NCI-H526 (cell line): ENCODE measurements at places on chromosomes 12 and 14.

- no peak for DNase-seq
Observed at GRCh38 chr14:94213021-94213420, 38.9 kb downstream of the PPP4R4 start.

GRCh38 chr12:130405332-130405731 lies 67.6 kb downstream of the PIWIL1 start:
- DNase-seq: no peak

DNA sequence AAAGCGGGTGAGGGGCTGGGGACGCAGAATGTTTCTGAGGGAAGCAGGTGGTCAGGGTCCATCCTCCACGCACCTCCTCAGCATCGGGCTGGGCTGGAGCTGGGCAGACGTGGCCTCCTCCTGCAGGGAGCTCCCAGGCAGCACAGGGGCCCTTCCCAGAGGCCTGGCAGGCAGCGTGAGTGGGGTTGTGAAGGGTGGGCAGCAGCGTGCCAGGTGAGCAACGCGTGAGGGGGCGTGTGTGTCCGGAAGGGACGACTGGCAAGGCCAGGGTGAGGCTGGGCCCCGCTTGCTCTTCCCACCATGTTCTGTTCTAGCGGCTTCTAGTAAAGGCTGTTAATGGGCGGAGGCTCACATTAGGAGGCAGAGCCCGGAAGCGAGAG lies 17.1 kb downstream of the ANKRD9 start:
- no peak for DNase-seq

DNA sequence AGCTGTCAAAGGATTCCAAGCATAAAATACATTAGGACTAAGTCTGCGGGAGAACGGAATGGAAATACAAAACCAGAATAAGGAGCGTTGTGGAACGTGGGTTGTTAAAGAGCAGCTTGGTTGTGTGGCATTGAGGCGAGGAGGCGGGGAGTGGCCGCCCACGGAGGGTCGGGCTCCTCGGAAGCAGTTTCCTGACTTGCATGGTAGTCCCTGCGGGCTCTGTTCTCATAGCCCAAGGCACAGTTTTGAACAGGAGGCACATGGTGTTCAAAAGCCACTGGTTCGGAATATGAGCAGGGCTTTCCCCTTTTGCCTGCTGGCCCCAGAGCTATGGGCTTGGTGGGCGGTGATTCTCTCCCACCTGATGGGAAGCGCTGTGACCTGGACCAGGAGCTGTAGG lies 12.2 kb downstream of the DDX51 start:
- no peak for DNase-seq

DNA sequence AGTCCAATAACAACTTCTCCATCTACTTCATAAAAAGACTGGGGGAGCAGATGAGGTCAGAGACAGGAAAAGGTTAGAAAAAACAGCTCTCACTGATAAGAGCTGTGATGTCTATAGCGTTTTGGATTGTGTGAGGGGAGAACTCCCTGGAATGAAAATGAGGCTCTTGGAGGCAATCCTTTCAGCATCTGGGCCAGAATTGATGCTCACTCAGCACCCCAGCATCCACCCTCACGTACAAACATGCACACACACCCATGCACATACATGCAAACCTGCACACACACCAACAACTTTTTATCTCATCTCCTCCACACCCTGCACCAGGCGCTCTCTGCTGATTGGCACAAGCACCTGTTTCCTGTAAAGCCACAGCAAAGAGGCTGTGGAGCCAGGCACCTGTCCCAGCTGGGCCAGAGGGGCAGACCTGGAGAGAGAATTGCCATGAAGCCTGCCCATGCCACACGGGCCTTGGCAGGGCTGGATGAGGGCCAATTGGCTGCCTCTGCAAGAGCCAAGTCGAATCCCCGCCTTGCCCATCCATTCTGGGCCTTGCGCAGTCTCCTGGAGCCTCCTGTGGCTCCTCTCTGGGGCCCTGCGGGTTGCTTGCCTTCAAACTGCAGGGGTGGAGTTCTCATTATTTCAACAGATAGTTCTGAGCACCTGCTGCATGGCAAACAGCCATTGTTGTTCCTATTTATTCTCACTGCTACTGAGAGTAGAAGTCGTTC lies 53.1 kb downstream of the SYNE3 start:
- peak; percentile 52 for DNase-seq

GRCh38 chr12:6465467-6466183 lies 4.9 kb downstream of the VAMP1 start:
- peak; percentile 35 for DNase-seq

- DNase-seq: no peak
Observed at GRCh38 chr14:63435838-63436237, 107.3 kb downstream of the PPP2R5E start.

GRCh38 chr12:15605881-15606590 lies 183.2 kb downstream of the EPS8 start:
- no peak for DNase-seq

- DNase-seq: no peak
Observed at GRCh38 chr14:89900802-89901201, 53.7 kb downstream of the EFCAB11 start.

GRCh38 chr14:21019366-21019765 lies 5.5 kb downstream of the NDRG2 start:
- no peak for DNase-seq

GRCh38 chr14:50667684-50667995 lies 466 bp downstream of the SAV1 start:
- no peak for DNase-seq

DNA sequence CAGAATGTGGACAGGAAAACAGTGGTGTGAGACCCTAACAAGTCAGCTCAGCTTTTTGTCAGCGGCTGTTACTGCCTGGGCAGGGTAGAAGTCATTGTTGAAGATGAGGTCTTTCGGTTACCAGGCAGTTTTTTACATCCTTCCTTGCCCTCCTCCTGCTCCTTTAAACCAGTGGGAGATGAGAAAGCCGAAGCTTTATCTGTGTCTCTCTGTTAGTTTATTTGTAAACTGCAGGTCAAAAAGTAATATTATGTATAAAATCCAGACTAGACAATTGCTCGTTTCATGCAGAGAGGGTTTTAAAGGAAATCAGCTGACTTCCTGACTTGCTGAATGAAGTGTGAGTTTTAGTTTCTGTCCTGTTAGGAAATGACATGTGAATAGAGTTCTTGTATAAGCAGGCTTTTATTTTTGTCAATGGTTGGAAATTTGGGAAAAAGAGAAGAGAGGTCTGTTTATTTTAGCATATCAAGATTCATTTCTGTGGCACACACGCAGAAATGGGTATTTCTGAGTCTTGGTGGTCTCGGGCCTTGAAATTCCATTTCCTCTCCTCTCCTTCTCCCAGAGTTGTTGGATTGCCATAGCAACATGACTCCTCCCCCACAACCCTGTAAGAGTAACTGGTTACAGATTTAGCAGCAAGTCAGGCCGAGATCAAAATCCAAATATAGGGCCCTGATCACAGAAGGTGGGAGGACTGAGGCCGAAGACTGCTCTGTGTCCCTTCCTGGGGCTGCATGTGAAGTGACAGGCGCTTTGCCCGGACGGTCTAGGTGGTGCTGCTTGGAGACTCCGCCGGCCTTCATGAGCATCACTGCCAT lies 60.8 kb downstream of the SAMD4A start:
- no peak for DNase-seq

- no peak for DNase-seq
Observed at GRCh38 chr14:100330388-100330931, 7.3 kb downstream of the SLC25A47 start.

- no peak for DNase-seq
Observed at GRCh38 chr12:40127408-40127807, 21.5 kb upstream of the SLC2A13 start.

DNA sequence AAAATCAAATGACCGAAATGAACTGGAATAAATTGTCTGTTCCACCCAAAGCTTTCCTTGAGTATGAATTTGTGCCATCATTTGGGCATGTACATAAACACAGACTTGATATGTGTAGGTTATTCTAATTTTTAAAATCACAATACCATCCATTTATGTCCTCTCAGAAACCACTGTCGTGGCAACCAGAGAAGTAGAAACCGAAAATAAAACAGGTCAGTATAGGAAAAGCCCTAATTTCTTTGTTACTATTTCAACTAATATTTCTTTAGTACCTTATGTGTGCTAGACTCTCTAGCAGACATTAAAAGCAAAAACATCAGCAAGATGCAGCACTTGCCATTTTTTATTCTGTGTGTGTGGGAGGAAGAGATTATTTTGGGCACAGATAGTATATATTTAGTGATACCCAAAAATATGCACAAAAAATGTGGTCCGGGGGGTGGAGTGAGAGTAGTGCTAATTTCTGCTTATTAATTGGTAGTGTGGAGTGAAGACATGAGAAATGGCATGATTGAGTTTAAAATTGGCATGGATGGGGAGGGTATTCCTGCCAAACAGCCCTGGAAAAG lies 130.8 kb upstream of the CNTN1 start:
- no peak for DNase-seq

- peak; percentile 74 for DNase-seq
Observed at GRCh38 chr12:121958541-121959240, 40.3 kb downstream of the CFAP251 start.

GRCh38 chr12:107322063-107322462 lies 228.7 kb upstream of the CRY1 start:
- DNase-seq: no peak

GRCh38 chr12:19759227-19759626 lies 319.9 kb downstream of the AEBP2 start:
- no peak for DNase-seq

DNA sequence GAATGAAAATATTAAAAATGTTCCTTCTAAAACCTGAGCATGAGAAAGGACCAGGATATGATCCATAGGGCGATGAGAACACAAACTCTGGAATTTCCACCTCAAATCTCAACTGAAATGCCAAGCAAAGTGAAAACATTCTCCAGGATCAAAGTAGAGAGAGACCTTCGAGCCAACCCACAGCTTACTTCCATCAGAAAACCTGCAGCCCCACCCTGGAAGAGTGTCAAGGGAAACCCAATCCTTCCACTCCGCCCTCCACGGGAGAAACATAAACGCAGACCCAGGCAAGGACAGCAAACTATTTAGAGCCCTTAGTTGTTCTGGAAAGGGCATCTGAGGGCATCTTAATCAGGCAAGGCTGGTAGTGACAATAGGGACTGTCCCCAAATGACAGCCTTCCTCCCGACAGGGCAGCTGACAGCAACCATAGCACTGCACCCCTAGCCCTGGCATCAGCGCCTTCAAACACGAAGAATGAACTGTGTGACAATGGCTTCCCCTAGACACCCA lies 21.8 kb downstream of the SLC15A4 start:
- no peak for DNase-seq

DNA sequence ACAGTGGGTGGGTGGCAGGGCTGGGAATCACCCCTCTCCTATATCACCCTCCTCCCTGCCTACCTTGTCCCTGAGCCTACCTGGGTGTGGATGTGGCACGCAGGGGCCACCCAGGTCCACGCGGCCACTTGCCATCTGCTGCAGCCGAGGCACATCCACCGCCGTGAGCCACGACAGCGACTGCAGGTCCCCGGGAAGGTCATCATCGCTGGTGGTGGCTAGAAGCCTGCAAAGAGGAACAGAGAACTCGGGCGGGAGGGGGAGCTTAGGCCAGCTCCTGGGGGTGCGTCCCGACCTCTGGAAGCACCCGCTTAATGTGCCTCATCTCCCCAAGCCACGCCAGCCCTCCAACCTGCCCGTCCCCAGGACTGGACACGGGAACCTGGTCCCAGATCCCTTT lies 19.0 kb downstream of the FOXN4 start:
- no peak for DNase-seq

GRCh38 chr14:75793806-75794205 lies 132.8 kb downstream of the TTLL5 start:
- no peak for DNase-seq

DNA sequence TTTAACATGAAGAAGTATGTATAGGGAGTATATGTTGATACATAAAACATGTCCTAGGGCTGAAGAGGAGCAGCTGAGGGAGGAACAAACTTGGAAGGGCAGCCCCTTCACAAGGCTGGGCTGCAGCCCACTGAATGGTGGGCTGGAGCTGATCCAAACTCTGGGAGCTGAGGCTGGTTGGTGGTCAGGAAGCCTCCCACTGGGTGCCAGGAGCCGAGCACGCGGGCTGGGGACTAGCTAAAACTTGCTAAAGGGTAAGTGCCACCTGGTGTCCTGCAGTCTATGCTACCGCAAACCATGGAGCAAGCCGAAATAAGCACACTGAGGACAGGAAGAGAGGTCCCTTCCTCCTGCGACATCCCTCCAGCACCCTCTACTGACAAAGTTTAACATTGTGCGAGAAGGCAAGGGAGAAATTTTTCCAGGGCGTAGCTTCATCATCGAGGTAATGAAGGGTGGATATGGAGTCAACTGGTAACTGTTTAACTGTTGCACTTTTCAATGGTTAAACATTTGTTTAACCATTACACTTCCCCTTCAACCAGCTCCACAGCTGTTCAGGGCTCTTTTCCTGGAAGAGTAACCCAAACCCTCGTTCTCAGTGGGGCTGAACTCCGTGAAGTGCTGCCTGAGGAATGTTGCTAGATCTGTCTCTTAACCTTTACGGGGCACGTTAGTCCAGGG lies 42.2 kb downstream of the EGLN3 start:
- peak; percentile 81 for DNase-seq

DNA sequence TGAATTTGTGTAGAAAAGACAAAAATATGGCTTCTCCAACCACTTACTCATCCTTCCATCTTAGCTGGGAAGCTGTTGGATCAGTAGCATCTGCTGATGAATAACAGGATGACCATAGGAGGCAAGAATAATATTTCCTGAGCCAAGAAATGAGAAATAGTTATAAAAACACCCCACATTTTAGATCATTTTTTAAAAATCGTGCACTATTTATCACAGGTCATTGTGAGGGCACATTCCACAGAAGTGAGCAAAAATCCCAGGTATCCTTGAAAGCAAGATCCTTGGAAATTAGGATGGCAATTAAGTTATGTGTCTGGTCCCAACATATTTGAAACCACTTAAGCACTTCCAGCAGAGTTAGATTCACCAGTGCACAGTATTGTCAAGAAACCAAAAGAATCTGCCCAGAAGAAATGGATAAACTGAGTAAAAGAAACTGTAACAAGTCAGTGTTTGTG lies 8.4 kb downstream of the FAR2 start:
- no peak for DNase-seq

GRCh38 chr12:68263366-68263765 lies 10.0 kb upstream of the IL22 start:
- DNase-seq: no peak

DNA sequence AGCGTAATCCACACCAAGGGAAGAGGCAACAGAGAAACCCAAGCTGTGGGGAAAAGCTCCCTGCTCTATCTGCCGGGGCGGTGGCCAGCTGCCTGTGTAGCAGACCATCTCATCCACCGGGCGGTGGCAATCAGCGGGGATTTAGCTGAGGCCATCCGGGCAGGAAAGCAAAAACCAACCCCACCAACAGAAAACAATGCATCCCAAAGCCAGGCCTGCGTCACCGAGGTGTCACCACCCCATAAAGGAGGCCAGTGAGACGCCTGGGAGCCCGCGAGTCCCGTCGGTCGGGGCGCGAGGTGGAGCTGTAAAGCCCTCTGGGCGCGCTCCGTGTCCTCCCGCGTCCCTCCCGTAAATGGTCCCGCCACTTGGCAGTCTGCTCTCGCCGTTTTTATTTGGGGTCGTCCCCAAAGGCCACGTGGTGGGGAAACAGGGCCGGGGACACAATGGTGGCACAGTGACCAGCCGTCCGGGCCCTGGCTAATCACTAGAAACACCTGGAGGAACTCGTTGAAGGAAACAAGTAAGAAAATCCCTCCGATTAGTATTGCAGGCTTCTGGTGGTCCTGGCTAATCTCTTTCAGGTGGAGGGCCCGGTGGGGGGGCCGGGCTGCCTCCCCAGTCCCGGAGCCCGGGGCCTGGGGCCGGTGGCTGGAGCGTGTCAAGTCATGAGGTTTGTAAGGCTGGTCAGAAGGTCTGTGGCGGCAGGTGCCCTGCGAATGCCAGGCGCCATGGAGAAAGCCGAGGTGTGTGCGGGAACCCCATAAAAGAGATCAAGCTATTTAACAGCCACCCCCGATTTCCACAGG lies 94.7 kb upstream of the GSC start:
- peak; percentile 8 for DNase-seq
